ENCODE measurements at places on chromosomes 2 and 18.
A peak's percentile ranks its signal among the peaks of the same experiment; 100 is the strongest.

- no peak for DNase-seq
Measured at GRCh38 chr2:156112323-156112722, 220.2 kb downstream of the NR4A2 start.

GRCh38 chr2:241844831-241845578 lies 13.7 kb downstream of the PDCD1 start:
- no peak for DNase-seq

GRCh38 chr2:84959095-84959565 lies 11.8 kb upstream of the KCMF1 start:
- no peak for DNase-seq

DNA sequence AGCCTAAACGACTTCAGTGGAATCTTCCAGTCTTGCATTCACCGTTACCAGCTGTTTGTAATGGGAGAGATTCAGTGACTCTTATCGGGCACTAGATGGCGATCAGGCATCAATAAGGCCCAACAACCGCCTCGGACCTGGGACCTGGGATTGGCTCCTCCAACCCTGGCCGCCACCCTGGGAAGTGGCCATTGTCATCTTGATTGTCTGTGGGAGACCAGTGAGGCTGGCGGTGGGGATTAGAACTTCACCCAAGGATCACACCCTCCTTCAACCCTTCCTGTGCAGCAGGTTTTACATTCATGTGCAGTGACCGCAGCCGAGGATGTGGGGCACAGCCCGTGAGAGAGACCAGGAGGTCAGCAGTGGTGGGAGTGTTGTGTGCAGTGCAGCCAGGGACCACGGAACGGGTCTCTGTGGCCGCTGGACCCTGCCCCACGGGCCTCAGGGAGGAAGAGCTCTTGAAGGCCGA lies 85.3 kb downstream of the SPP2 start:
- peak; percentile 31 for DNase-seq

GRCh38 chr2:145460112-145460511 lies 940.2 kb upstream of the ZEB2 start:
- DNase-seq: no peak

DNA sequence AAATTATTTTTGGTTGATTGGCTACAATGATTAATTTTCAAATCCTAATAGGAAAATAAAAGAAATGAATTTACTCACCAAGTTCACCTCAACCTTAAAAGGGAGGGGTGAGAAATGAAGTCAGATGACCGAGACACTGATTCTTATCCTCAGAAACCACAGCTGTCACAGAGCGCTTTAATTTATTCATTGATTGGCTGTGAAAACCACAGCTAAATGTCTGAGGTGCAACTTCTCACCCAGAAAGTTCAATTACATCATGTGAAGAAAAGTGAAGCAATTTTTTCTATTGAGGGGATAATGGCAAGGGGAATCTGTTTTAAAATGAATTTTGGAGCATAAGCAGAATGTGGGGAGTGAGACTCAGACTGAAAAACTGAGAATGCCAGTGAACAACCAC lies 128.4 kb downstream of the RNF152 start:
- DNase-seq: no peak

Data from AG04449 (cell line).